SW 1271 (cell line): ENCODE measurements at places on chromosomes 12 and 14.
A peak's percentile ranks its signal among the peaks of the same experiment; 100 is the strongest.

DNA sequence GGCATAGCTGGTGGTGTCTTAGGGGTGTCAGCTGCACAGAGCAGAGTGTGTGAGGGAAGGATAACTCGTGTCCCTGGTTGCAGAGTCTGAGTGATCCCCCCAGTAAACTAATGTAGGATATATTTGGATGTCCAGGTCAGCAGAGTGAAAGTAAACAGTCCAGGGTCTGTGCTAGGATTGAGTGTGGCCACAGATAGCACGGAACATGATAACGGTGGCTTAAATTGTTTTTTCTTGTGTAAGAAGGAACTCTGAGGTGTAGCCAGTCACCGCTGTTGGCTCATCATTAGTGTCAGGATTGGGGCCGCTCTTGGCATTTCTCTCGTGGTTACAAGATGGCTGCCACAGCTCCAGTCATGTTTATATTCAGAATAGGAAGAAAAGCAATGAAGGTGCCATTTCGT, 97.3 kb downstream of the DERA start:
- DNase-seq, result no peak

GRCh38 chr12:6551496-6552139, 4.2 kb downstream of the IFFO1 start:
- DNase-seq, result no peak

DNA sequence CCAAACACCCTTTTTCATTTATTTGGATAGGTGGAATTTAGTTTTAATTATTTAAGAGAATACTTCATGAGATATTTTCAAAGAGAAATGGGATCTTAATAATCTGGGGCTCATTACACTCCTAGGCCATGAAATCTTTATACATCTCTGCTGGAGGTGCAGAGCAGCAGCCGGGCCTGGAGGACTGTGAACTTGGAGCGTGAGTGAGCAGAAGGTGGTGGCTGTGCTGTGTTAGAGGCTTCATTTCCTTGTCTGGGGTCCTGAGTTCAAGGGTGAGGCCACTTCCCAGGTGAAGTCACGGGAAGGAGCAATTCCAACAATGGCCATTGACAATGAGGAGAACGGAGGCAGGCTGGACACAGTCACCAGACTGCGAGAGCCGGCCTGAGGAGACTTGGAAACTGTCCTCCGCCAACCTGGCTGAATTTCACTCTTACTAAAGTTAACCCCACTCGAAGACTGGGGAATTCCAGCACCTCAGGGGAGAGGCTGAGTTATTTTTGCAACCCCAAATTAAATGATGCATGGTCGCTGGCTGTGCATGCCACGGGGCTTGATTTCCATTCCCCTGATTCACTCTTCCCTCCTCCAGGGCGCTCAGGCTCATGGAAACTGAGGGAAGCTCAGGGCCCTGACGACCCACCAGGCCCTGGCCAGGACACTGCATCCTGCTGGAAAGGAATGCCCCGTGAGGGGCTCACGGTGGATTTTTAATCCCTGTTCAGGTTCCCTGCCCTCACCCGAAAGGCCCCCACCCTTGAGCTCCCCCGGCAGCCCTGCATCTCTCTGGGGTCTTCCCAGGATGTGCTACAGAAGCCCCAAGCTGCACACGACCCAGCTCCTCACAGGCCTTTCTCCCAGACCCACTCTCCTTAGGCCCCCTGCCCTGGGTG, 22.6 kb upstream of the TRAF3 start:
- DNase-seq, result no peak

DNA sequence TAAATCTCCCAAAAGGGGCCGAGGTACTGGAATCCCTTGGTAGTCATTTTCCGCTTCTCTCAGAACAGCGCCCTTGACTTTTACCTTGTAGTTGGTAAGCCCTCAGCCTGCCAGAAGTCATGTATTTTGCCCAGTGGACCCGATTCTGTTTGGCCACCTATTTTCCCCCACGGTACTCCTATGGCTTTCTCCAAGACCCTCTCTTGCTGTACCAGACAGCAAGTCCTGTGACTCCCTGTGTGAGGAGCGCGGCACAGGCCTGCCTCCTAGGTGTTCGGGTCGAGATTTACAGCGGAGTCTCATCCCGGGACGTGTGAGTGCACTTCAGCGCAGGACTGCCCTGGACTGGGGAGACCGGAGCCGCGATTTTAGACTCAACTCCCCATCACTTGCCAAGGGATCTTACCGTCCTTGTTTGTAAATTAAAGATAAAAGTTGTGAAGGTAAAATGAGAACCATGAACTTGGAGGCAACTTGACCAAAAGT, 1.1 kb upstream of the MBD6 start:
- DNase-seq, result no peak

DNA sequence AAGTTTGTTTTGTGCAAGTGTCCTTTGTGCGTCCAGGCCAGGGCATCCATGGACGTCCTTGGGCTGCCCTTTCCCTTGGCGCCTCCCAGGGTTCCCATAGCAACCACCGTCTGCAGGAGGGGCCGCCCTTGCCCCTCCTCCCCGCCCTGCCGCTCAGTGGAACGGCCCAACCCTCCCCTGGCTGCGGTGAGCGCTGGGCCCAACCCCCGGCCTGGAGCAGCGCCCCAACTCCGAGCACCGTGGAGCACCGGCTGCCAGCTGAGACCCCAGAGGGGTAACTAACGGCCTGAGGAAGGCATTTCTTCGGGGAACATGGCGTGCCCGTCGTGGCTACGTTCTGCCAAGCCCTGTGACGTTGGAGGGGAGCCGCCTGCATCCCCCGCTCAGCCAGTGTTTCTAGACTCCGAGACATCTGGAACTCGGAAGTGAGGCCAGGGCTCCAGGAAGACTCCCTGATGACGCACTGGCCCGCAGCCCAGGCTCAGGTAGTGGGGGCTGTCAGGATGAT, 5.3 kb upstream of the ACACB start:
- DNase-seq, result peak; percentile 70

GRCh38 chr14:79098324-79098723, 928.2 kb downstream of the NRXN3 start:
- DNase-seq, result no peak

DNA sequence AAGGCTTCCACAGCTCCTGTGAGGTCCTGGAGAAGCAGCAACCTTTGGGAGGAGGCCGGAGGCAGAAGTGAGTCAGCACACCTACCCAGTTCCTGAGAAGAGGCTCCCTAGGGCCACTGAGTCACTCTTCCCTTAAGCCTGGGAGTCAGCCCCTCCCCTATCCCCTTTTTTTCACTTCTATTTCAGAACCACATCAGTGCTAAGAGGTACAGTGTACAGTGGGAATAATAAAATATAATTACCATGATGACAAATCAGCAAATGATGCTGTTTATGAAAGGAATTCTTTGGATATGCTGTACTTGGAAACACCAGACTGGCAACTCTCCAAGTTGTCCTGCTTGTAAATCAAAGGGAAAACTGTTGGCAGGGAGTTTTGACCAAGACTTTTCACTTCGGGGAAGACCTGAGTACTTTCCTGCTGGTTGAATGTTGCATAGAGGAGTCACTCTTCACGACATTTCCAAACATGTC, 7.8 kb upstream of the TBPL2 start:
- DNase-seq, result peak; percentile 48

- DNase-seq, result no peak
These were observed 60.9 kb upstream of the ZFP36L1 start for GRCh38 chr14:68853749-68854148.

GRCh38 chr12:89311703-89312293, 40.5 kb downstream of the DUSP6 start:
- DNase-seq, result no peak

DNA sequence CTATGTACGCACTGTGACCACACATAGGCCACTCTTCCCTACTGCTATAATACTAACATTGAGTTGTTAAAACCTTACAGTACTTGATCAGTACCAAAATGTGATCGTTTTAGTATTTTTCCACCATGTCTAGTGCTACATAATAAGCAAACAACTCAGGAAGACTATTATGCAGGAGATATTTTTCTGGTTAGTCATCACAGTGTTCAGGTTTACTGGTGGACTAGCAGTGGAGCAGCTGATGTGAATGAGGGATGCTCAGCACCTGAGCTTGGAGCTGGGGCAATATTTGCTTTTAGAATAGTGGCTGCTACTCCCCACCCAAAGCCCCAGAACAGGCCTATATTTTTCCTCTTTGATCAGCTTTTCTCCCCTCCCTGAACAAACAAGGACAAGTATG, 513.1 kb downstream of the KCNH5 start:
- no peak for DNase-seq

GRCh38 chr14:80425686-80426085, 214.4 kb upstream of the DIO2 start:
- peak; percentile 97 for DNase-seq

- no peak for DNase-seq
These were observed 8.3 kb downstream of the REC8 start for GRCh38 chr14:24179961-24180796.

DNA sequence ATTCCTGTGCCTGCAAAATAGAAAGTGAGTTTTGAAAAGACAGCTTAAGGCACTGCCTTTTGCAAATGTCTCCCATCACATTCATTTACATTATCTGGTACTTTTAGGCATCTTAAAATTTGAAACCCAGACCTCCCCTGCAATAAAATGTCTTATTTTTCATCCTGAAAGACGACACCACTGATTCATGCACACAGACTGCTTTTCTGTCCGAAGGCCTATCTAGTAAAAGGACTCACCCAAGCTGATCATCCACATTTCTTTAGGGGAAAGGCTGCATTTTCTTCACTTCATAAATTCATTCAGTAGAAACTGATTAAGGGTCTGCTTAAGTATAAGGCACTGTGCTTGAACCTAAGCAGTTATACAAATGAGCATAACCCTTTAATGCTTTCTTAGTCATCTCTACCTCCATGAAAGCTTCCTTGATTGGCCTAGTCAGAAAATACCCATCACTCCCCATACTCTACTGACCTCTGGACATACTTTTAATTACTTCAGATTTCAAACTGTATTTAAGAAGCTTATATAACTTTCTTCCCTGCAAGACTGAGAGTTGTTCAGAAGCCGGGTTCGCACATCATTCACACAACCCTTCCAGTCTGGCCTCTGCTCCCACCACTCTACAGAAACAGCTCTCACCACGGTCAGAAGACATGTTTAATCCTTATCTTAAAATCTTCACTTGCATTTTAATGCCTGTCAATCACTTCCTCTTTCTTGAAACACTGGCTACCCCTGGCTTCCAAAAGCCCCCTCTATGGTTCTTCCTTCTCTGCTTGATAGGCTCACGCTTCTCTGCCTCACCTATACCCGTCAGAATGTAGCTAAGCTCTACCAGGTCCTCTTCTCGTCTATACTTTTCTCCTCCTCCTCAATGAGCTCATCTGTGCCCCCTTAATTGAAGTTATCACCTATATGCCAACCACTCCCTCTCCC, 288.6 kb downstream of the MED13L start:
- no peak for DNase-seq

DNA sequence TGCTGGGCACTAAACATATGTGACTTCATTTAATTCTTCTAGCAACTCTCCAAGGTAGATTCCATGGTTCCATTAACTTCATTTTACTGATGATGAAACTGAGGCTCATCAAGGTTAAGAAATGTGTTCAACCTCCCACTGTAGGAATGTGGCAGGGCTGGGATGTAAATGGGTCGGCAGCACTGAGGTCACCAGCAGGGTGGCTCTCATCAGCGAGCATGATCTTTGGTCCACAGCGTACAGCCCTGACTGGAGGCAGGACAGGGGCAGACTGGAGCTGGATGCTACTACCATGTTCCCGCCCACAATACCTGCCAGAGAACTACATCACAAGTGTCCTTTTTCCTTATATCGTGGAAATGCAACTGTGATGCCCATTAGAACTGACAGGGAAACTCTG, 4.6 kb downstream of the APPL2 start:
- DNase-seq, result no peak

- peak; percentile 68 for DNase-seq
These were observed at the start of gene BLTP3B for GRCh38 chr12:100142851-100143559. TSS of gene BLTP3B (minus strand) at chr12:100142874. CDS start at chr12:100142635, 239 bp downstream.

DNA sequence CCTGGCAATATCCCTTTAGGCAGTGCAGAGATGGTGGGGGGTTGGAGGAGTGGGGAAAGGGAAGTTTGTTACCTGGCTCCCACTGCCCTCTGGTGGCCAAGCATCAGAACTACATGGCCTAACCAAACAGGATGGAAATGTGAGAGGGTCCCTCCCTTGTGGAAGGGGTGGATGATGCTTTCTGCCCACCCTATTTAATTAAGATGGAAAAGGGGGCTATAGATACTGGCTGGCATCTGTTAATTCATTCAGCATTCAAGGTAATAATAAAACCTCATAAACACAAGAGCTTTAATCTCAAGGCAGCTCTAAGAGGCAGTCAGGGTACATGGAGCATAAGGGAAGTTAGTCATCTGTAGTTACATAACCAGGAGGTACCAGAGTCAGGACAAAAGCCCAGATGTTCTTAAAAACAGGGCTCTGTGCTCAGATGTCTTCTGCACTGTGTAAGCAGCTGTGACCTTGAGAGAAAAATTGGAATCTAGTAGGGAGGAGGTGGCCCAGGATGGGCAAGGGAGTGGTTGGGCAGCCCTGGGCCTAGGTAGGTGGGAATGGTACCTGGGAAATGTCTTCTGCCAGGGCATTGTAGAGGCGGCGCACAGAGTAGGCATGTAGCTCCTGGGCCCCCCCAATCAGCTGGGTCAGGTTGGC, 4.6 kb downstream of the AP1G2 start:
- DNase-seq, result no peak

- DNase-seq, result no peak
These were observed 1004.2 kb upstream of the SEL1L start for GRCh38 chr14:82537831-82538230.

DNA sequence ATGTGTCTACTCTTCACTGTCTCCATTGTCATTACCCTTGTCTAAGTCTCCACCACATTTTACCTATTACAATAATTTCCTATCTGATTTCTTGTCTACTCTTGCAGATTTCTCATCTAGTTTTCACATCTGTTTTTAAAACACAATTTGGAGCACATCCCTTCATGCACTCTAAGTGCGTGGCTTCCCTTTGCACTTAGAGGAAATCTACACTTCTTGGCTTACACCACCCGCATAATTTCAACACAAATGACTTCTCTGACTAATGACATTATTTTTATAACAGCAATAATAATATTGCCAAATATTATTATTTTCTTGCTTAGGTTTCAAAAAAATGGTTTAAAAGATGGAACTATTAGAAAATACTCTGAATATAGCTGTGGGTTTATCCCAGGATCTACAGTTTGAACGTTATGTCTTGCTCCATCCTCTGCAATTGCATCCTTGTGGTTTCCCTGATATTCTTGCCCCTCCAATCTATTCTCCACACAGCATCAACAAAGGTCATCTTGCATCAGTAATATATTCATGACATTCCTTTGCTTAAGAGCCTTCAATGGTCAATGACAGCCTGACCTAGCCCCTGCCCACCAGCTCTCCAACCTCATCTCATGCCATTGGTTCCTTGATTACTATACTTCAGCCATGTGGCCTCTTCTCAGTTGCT, 153.7 kb downstream of the SLC25A21 start:
- no peak for DNase-seq

- no peak for DNase-seq
These were observed 57.3 kb downstream of the NTN4 start for GRCh38 chr12:95733141-95733825.

- no peak for DNase-seq
These were observed 68.3 kb downstream of the ALG10B start for GRCh38 chr12:38384816-38385378.

GRCh38 chr12:121600702-121601336, 20.0 kb upstream of the KDM2B start:
- no peak for DNase-seq

- DNase-seq, result no peak
These were observed 52.1 kb upstream of the AEBP2 start for GRCh38 chr12:19387161-19387560.
